ENCODE measurements at places on chromosomes 3 and 15.

GRCh38 chr3:107265526-107265925, 111.7 kb upstream of the CCDC54 start:
- no peak for DNase-seq

DNA sequence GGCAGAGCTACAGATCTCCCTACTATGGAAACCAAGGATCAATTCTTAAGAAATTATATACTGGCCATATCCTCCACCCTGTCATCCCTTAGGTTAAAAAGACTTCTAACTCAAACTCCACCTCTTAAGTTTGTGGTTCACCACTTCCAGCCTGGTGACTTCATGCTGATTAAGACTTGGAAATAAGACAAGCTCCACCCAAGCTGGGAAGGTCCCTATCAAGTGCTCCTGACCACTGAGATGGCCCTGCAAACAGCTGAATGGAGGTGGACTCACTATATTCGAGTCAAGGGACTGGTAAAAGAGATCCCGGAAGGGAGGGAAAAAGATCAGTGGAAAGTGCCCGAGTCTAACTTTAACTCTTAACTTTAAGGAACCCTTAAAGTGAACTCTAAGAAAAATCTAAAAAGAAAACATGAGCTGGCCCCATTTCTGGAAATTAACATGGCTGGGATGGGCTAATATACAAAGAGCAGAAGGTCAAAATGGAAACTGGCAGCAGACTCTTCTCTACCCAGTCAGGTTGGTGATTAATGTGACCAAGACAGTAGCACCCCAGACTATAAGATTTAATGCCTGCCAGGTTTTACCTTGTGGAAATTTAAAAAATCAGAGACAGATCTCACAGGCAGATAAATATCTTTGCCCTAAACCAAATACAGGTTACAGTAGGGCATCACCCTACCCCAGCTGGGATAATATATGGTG, 43.9 kb downstream of the PPCDC start:
- no peak for DNase-seq

DNA sequence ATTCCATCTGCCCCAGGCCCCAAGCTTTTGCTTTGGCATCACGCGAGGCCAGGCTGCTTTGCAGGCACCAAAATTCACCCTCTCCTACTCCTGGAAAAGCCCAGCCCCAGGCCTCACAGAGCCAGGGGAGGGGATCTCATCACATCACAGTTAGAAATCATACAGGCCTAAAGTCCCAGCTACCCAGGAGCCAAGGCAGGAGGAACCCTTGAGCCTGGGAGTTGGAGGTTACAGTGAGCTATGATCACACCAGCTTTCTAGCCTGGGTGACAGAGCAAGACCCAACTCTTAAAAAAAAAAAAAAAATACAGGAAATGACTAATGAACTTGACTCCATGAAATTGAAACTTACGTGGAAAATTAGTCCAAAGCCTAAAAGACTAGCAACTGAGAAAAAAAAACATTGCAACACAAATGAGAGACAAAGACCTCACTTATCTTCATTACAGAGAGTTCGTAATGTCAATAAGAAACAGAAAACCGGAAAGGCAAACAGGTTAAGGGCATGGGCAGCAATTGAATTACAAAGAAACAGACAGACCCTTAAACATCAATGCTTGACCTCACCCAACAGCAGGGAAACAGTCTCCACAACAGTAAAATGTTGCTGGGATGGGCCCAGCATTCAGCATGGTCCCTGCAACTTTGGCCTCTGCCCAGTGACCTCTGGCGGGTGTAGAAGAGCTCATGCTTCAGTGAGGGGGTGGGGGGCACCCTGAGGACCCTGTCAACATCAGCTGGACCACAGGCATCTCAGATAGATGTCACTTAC, 151.5 kb downstream of the LRRK1 start:
- DNase-seq: no peak

- no peak for DNase-seq
Measured at GRCh38 chr3:105923140-105923539, 54.3 kb upstream of the CBLB start.

DNA sequence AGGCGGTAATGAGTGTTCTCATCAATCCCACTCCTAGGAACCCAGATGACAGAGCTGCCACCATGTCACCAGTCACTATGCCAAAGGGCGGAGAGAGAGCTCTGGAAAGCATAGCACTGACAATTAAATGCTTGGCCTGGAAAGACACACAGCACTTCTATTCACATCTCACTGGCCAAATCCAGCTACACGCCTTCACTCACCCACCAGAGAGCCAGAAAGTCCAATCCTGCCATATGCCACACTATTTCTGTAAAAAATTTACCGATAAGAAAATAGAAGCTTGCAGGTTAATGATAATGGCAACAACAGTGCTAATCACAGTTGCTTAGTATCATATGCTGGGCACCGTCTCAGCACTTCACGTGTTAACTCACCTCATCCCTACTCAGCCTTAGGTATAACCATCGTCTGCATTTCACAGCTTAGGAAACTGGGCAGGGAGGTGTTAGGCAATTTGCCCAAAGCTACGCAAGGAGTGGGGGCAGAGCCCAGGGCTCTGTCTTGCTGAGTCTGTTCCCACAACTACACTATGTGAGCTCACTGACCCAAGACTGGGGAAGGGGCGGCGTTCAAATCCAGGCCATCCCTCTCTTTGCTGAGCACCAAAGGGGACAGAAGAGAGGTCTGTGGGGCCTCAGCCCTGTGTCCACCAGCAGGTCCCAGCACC, 16.5 kb downstream of the KLHL25 start:
- no peak for DNase-seq

- no peak for DNase-seq
Measured at GRCh38 chr3:12278566-12278965, 10.3 kb upstream of the PPARG start.

- no peak for DNase-seq
Measured at GRCh38 chr3:168212664-168213285, 117.1 kb upstream of the GOLIM4 start.

DNA sequence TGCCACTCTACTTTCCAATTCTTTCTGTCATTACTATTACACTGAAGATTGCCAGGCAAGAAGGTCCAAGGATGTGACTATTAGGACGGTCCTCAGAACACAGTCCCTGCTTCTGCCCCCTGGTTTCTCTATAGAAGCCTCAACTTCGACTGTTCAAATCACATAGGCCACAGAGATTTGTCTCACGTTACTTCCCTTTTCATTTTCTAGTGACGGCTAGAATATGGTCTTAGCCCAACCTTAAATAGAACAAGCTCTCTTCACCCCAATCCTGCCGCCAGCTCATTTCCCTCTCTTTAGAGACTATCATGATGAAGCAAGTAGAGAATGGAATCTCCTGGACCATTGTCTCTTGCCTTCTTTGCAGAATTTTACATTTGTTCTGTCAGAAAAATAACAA, 84.9 kb downstream of the TIGIT start:
- DNase-seq: no peak

DNA sequence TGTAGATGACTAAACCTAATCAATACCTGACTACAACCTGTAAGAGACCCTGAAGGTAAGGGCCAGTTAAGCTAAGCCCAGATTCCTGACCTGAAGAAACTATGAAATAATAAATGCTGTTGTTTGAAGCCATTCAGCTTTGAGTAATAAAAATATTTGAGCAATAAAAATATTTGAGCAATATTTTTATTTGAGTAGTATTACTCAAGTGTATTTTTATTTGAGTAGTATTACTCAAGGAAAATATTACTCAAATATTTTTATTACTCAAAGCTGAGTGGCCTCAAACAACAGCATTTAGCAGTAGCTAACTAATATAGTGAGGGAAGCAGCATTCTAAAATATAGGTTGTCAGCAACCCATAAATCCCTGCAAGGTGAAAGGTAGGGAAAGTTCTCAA, 143.8 kb upstream of the RARB start:
- no peak for DNase-seq

DNA sequence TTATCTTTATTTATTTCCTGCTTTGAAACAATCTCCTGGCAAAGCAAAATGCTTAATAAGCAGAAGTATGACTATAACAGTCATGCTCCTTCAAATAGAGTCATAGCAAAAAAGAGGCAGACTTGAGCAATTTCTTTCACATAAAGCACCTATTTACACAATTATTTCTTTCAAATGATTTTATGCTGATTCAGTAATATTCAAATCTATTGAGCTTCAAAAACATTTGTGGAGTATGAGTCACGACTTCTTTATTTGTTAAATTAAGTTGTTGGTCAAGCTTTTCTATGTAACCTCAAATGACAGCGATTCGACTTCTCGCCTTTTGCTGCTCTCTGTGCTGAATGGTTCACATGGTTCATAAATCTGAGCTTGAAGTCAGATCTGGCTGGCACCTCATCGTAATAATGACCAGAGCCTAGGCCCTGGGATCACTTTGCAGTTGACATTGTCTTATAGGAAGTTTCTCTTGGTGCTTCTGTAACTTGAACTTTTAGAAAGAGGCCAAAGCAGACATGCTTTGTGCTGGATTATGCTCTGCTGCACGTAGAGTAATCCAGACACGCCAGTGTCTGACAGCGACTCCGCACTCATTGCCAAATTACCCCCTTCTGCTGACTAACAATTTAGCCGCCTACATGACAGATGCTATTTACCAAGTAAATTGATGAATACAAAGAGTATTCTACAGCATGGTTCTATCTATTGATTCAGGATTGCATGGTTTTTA, 139.0 kb downstream of the MCTP2 start:
- no peak for DNase-seq

DNA sequence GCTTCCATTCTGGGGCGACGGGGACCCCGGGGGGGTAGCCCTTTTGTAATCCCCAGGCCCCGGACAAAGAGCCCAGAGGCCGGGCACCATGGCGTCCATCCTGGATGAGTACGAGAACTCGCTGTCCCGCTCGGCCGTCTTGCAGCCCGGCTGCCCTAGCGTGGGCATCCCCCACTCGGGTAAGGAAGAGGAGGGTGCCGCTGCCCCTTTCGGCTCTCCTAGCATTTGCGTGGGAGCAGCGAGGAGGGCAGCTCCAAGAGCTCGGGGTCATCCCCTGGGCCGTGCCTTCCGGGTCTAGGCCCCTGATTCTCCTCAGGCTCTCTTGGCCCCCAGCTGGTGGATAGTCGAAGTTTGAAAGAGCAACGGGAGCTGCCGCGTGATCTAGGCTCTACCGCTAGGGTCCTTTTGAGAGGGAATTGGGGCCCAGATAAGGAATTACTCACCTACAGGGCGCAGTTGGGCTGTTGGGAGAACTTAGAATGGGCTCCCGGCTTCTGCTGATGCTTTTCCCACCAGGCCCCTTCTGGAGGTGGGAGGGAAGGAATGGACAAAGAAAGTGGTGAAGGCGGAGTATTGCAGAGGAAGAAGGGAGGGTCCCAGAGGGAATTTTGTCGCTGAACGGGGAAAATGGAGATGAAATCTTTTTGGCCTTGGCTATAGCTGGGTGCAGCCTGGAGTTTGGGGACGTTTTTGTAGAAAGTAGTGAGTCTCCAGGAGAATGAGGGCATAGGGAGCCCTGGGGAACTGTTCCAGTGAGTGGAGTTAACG, 615 bp downstream of the VPS18 start:
- no peak for DNase-seq

GRCh38 chr3:125072749-125073389, 17.1 kb upstream of the HEG1 start:
- no peak for DNase-seq

- no peak for DNase-seq
Measured at GRCh38 chr15:57544848-57545480, 46.7 kb upstream of the MYZAP start.

GRCh38 chr15:31236184-31237042, 90.2 kb upstream of the KLF13 start:
- no peak for DNase-seq

DNA sequence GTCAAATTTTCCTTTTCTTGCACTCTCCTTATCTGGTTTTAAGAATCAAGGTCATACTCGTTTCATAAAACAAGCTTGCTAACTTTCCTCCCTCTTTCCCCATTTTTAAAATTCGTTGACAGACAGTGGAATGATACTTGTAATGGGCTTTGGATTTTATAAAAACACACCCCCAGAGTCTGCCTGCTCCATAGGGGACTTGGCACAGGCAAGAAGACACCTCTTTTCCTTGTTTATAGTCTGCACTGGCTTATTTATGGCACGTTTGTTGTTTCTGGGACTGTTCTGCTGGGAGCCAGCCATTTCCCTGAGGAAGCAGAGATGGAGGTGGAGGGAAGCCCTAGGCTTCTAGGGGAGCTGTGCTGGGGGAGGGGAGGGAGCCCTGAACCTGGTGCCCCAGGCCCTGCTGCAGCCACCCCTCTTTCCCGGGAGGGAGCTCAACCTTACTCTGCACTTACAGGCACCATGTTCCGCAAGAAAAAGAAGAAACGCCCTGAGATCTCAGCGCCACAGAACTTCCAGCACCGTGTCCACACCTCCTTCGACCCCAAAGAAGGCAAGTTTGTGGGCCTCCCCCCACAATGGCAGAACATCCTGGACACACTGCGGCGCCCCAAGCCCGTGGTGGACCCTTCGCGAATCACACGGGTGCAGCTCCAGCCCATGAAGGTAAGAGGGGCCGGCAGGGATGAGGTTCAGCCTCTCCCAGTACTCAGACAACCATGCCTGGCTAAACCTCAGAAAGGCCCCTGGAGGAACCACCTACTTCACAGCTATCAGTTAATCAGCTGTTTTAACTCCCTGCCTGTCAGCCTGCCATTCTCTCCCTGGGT, 18.3 kb downstream of the ANKRD63 start:
- no peak for DNase-seq

DNA sequence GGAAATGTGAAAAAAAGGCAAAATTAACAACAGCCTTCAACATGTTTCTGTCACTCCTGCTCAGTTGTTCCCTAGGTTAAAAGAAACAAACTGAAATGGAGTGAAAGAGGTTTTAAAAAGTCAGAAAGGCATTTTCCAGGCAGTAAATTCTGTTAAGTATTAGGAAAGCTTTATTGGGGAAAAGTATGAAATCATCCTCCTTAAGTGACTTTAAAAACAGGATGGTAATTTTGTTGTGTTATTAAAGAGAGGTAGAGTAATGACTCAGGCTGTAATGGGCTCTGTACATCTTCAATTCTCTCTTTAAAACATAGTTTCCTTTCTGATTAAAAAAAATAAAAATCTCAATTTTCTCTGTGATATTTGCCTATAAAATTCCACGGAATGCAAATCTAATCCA, 81.1 kb downstream of the OTOL1 start:
- no peak for DNase-seq

DNA sequence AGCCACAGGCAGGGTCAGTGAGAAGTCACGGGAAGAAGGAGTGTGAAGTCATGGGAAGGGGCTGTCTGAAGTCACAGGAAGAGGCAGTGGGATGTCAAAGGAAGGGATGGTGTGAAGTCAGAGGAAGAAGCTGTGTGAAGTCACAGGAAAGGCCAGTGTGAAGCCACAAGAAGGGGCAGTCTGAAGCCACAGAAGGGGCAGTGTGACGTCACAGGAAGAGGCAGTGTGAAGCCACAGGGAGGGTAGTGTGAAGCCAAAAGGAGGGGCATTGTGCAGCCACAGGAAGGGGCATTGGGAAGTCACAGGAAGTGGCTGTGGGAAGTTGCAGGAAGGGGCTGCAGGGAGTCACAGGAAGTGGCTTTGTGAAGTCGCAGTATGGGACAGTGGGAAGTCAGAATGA, 35.1 kb downstream of the GASK1A start:
- DNase-seq: no peak
